D721Med (cell line): ENCODE measurements at places on chromosomes 6 and 20.
A peak's percentile ranks its signal among the peaks of the same experiment; 100 is the strongest.

DNA sequence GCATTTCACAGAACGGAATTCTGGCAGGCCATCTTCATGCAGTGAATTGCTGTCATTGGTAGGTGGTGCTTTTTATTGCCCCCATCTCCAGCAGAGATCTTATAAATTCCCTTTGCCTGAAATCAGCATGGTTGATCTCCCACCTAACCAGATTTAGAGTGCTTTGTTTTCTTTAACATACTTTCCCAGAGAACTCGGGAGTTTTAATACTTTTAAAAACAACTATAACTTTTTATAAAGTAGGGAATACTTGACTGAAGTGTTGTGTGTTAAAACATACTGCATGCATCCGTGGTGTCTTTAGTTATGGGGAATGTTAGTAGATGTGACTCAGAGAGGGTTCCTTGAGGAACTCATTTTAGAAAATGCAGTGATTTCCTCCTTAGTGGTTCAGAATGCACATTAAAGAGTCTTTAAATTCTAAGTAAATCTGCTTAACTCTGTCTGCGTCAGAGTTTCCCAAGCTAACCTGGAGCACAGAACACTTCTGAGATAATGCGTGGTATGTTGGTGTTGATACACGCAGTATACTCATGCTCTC lies 54.9 kb downstream of the AKAP12 start:
- DNase-seq, result no peak

DNA sequence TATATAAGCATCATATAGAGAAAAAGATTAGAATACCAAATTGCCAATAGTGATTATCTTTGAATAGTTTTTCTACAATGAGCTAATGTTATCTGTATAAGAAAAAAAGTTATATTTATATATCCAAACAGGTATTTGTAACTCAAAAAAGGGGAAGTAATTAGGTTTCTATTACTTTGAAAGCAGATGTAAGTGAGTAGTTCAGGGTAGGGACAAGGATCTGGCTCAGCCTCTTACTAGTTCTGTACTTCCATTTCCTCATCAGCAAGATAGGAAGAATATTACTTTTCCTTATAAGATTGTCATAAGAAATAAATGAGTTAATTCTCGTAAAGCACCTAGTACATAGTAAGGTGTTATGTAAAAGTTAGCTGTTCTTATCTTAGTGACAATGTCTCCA lies 32.2 kb downstream of the AHI1 start:
- no peak for DNase-seq

DNA sequence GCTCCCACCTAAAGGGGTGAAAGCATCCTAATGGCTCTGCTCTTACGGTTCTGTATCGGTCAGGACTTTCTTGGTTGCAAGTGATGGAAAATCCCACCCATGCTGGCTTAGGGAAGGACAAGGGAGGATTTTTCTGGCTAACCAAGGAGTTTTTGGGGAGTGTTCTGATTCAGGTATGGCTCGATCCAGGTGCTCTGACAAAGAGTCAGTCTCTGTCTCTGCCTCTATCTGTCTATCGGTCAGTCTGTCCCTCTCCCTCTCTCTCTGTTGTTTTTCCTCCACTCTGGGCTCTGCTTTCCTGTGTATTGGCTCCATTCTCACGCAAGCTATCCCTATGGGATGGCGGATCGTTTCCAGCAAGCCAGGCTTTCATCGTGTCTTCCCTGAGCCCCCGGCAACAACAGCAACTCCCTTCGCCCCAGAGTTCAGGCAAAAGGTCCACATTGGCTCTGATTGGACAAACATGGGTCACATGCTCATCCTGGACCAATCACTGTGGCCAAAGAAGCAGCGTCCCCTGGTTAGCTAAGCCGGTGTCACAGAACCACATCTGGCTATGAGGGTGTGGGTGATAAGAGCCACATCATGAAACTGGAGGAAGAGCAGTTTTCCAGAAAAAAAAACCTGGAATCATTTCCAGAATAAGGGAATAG lies 160.3 kb downstream of the BMP7 start:
- DNase-seq, result no peak

- no peak for DNase-seq
Measured at GRCh38 chr20:1874450-1875182, 20.6 kb upstream of the SIRPA start.

DNA sequence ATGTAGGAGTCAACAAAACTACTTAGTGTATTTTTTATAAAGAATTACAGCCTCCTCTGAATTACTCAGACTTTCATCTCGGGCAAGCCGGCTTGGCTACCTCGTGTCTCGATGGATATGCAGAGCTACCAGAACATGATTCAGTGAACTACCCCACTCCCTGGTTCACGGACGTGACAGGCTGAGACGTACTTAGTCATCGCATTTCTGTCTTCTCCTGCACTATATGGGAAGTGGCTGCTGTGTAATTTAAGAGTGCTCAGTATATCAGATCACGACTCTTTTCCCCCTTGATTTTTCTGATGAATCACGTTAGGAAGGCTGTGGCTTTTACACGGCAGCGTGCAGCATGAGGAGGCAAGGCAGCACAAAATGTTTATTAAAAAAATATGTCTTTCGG lies 302.7 kb upstream of the ZFP64 start:
- no peak for DNase-seq

DNA sequence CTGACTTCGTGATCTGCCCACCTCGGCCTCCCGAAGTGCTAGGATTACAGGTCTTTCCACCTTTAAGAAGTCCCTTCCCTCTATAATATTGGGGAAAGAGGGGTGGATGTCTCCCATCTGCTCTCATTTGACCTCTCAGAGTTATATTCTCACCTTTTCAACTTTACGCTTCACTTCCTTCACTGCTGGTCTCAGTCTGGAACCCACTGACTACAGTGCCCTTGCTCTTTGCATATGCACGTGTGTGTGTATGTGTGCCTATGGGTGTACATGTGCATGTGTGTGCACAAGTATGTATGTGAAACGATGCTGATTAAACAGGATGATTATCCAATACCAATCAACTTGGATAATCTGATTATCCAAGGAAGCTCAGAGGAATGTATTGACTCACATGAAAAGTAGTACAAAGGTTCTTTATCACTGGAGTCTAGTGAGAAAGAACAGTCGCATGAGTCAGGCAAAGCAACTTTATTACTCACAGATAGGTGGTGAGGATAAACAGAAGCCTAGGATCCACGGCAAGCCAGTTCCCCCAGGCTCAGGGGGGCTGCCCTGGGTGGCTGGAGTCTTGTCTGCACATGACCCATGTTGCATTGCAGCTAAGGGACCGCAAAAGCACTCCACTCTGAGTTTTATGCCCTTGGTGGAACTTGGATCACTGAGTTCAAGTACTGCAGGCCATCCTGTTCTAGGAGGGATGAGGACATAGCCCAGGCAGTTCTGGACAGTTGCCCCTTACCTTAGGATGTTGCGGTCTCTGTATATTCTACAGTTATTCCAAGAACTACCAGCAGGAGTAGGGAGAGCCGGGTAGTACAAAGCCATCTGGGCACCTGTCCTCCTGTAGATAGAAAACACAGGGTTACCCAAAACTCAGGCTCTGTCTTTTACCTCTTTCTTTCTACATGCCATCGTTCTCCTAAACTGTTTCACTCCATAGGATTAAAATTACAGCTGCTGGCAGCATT lies 50.9 kb downstream of the SNRNP48 start:
- no peak for DNase-seq

- DNase-seq, result no peak
Measured at GRCh38 chr6:95095855-95096254, 481.5 kb upstream of the MANEA start.

DNA sequence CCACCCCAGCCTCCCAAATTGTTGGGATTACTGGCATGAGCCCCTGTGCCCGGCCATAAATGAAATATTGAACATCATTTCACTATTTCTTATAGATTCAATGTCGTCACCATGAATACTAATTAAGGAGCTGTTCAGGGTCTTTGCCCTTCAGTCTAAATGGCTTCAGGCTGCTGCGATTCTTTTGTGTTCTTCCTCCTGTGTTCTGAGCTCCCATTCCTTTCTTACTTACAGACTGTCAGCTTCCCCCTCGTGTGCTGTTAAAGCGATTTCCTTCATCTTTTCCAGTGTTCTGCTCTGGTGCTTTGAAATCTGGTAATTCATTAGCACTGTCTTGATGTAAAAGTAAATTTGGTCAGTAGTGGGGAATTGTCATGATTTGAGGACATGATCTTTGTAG lies 63.3 kb upstream of the PRDM1 start:
- no peak for DNase-seq

- DNase-seq, result no peak
Measured at GRCh38 chr6:142827369-142827768, 117.6 kb downstream of the HIVEP2 start.

DNA sequence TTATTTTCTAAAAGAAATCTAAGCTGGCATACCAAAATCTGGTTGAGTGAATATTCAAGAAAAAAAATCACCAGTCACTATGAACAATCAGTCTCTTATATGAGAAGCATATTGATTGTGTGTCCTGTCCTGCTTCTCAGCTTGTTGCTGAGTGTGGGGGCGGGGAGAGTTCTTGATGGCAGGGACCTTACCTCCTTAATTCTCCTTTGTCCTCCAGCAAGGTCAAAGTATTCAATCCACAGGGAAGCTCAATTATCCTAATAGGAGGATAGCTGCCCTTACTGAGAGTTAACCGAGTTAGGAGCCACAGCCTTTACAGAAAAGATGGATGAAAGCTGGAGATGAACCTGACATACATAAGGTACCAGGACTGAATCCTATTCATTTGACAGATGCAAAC lies 154.0 kb downstream of the LY86 start:
- no peak for DNase-seq

GRCh38 chr6:154806804-154807203 lies 73.6 kb downstream of the SCAF8 start:
- no peak for DNase-seq

GRCh38 chr20:16017656-16018055 lies 555.6 kb downstream of the KIF16B start:
- DNase-seq, result no peak

GRCh38 chr6:11323666-11324452 lies 91.4 kb upstream of the NEDD9 start:
- no peak for DNase-seq

DNA sequence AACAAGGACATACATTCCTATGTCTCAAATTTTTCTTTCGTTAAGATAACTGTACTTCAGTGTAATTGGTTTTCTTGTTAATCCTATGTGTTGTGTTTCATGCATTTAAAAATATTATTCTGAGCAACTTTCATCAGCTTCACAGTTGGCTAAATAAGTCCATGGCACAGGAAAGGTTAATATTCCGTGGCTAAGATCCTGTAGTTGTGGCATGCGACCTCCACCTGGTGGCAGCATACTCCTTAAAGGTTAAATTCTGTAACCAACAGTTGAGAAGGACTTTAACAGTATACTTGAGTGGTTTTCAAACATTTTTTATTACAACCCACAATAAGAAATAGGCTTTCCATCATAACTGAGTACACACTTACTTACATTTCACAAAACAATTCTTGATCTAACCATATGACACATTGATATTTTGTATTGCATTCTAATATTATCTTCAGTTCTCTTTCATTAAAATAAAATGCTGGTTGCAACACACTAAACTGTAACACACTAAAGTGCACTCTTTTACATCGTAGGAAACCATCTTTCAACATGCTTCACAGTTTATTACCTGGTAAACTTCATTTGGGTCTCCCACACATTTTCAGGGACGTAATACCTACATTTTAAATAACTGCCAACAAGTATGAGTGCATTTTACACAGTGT lies 118.3 kb downstream of the SLX4IP start:
- no peak for DNase-seq

DNA sequence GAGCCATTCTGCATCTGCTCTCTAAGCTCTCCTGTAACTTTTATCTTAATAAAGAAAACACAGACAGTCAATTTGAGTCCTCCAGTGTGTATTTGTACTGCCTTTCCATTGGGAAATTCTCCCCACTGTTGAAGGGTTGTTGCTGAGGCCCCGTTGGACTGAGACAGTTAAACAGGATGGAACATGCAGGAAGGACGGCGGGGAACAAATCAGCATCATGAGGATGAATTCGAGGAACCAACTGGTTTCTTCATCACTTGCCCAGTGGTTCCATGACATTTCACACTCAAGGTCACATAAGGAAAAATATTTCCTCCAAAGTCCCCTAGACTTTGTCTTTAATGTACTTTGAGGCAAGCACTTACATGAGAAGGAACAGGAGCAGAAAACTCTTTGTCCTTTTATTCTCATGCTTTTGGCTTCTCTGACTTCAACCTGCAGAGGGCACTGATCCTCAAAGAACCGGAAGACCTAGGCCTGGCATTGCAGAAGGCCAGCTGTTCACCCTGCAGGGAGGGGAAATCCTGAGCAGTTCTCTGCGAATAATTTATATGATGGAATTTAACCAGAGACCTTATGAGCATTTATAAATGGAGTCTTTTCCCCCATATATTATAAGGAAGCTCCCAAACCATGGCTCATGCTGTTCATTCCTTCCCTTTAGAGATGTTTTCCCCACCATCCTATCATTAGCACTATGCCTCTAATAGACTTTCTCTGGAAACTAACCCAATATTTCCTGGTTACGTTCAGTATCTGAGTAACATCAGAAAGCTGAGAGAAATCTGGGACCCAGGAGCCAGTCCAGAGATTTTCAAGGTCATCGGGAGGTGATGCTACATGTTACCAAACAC lies 55.2 kb upstream of the ADGRF1 start:
- peak; percentile 19 for DNase-seq
